ENCODE measurements at places on chromosomes 4 and X. TPM values are rescaled to one million over a fixed set of nuclear protein-coding genes. Genes with fewer than 3 reads are reported as not detected.
A peak's percentile ranks its signal among the peaks of the same experiment; 100 is the strongest.

VCX3B gene
- not detected for total RNA-seq

DNA sequence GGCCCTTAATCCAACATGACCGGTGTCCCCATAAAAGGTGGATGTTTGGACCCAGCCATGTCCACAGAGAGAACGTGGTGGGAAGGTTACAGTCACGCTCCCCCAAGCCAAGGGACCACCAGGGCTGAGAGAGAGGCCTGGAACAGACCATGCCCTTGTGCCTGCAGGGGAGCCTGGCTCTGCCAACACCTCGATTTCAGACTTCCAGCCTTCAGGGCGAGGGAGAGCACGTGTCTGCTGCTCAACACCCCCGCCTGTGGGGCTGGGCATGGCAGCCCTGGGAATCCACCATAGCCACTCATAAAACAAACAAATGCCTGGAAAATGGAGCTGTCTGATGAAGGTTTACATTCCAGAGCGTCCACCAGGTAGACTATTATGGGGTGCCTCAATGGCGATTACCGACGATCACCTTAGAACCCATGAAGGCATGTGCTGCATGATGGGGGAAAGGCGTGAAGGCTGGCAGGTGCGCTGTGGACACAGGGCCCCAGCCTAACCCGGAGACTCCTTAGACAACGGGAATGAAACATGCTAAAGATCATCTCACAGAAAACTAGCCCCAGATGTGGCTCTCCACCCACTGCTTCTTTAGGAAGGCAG, 42.3 kb upstream of the HMX1 start:
- DNase-seq = no peak

DNA sequence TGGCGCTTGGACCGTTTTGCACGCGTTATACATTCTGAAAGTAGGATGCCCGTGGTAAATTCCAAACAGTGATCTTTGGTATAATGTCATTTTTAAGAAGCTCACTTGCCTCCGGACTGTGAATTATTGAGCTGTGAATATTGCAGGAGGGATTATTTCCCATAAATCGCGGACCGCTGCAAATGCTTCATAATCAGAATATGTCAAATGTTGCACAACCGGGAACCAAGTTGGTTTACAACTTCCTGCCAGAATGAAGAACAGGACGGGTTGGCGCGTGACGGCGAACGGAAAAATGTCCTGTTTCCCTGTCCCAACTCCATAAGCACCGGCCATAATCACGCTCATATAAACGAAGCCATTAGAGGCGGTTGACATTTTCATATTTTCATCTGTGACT, 67.6 kb downstream of the SHOX start:
- DNase-seq = no peak

GRCh38 chr4:52945326-52945898, 83.3 kb downstream of the RASL11B start:
- DNase-seq = no peak

DNA sequence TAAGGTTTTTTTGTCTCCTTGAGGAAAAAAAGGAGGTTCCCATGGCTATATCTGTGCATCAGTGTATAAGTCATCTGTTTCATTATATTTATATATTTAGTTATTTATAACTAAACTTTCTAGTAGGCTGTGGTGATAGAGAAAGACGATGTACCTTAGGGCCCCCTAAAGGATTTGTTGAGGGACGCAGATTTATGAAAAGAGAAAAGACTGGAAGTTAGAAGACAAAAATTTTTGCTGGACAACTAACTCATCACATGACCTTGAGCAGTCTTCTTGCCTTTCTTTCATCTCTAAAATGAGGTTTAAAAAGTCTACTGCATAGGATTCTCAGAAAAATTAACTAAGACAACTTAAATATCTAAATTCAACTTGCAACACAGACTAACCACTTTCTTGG, 6.1 kb downstream of the GASK1B start:
- DNase-seq = no peak

GRCh38 chr4:98612318-98613250, 45.8 kb downstream of the TSPAN5 start:
- DNase-seq = no peak

PITX2 gene
- total RNA-seq = 1.0 TPM

- no peak for DNase-seq
These were observed 1.5 kb downstream of the MGARP start for GRCh38 chr4:139278485-139278884.

DNA sequence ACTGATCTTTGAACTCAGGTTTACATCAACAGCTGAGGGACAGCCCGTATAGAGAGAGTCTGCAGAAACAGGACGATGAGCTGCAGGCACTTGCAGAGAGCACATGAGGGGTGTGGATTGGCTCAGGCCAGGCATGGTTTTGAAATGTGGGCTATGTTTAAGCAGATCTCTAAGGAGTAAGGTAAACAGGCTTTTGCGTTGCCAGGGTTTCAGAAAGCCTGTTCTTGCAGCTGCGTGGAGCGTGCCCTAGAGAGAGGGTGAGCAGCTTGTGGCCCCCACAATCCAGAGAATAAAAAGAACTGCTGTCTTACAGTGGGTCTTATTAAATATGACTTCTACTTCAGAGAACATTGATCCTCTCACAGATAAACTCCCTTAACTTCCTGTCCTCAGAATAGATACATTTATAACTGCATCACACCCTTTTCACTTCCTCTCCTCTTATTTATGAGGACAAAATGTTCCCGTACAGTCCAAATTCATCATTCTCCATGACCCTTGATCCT, 64.1 kb downstream of the TMA16 start:
- DNase-seq = no peak

GRCh38 chr4:82469791-82470345, 39.5 kb downstream of the ENOPH1 start:
- DNase-seq = peak; percentile 39

UGT2A1 gene
- total RNA-seq = not detected

- no peak for DNase-seq
These were observed 41.4 kb downstream of the HAND2 start for GRCh38 chr4:173488656-173489055.

GRCh38 chr4:156898373-156899117, 73.1 kb downstream of the PDGFC start:
- DNase-seq = no peak

DNA sequence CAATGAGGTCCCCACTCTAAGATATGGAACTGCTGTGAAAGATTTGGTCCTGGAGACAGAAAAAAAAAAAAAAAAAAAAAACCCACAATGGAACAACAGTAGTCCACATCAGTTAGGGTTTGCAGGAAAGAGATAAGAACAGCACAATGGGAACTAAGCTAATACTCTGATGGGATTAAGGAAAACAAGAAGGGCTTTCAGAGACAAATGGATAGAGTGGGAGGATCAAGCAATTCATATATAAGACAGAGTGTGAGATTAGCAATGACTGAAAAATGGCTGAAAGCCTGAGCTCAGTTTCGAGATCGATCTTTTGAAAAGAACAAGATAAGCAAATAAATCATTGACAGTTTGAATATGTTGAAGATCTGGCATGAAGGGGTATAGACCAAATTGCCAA, 188.4 kb upstream of the TRPC5 start:
- DNase-seq = no peak

DNA sequence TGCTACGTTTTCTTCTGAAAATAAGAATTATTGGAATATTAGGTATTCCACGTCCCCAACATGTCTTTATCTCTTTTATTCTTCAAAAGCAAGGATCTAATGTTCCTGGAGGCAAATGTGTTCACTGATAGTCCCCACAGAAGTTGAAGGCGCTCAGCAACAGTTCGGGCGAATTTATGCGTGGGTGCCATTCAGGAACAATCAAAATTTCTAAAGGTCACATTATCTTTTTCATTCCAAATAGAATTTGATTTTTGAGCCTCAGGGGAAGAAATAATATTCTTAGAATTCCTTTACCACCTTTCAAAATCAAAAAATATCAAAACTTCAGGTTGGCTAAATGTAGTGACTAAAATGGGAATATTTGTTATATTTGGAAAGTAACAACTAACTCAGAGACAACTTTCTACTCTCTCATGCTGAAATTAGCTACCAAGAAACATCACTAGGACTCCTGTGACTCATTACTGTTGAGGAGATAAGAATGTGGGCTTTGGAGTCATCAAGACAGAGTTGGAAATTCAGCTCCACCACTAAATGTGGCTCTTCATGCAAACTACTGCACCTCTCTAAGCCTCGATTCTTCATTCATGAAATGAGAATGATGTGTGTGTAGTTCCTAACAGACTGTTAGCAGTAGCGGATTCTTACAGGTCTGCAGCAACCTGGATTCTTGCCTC, 72.3 kb upstream of the KIT start:
- no peak for DNase-seq

GPR34 gene
- not detected for total RNA-seq

DNA sequence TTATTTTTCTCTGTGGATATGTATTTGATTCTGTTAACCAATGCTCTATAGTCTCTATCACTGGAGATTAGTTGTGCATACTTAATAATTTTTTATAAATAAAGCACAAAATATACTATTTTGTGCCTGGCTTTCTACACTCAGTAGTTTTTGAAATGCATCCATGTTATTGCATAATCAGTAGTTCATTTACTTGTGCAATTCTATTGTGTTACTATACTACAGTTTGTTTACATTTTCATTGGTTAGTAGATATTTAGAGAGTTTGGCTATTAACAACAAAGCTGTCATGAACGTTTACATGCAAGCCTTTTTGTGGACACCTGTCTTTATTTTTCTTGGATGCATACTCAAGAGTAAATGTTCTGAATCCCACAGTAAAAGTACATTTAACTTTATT, 265.0 kb upstream of the FAT4 start:
- no peak for DNase-seq

DNA sequence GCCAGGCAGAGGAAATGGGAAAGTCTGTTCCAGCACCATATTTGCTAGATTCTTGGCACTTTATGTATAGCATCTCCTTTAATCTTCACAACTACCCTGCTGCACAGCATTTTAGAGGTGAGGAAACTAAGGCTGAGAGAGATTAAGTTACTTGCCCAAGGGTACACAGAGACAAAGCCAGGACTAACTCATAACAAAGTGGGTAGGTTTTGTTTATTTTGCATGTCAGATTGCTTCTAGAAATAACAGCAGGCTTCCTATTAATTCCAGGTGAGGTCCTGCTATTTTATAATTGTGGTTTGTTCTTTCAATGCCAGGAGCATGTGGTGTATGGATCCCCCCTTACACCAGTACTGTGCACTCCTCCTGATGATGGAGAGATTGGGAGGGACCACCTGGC, 15.0 kb downstream of the TCEANC start:
- no peak for DNase-seq

DNA sequence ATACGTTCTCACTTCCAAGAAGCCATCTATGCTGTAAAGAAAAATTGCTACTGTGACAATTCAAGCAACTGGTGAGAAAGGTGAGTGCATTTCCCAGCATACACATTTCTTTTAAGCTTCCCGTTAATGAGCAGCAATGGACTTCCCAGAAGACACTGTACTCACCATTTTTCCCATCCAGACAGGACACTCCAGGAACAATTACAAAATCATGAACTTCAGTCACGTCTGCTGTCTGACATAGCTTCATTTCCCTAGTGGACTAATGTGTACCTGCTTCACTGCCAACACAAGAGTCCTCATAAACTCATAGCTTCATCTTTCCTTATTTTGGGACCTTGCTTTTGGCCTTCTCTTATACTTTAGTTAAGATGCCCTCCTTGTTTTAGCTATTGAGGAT, 156.9 kb downstream of the ENOX2 start:
- DNase-seq = no peak

- no peak for DNase-seq
These were observed 586.7 kb downstream of the GBA3 start for GRCh38 chr4:23279377-23279986.

GRCh38 chr4:27049239-27049829, 188.7 kb downstream of the STIM2 start:
- DNase-seq = no peak

GPC3 gene
- 3.3 TPM for total RNA-seq

DNA sequence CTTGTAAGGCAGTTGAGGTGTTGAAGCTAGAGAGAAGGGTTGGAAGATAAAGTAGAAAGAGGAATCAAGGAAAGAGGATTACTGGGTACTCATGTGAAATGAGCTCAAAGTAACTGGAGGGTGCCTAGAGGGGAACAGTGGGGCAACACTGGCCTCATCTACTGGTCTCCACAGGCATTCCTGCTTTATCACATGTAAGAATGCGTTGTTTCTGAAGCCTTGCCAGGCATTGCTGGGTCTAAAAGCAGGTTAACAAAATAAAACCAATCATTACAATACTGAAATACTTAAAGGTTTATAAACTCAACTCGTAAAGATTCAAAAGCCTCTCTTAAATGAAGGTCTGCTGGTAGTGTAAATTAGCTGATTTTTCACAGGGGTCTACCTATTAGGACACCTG, 96.0 kb downstream of the FANCB start:
- DNase-seq = no peak

DNA sequence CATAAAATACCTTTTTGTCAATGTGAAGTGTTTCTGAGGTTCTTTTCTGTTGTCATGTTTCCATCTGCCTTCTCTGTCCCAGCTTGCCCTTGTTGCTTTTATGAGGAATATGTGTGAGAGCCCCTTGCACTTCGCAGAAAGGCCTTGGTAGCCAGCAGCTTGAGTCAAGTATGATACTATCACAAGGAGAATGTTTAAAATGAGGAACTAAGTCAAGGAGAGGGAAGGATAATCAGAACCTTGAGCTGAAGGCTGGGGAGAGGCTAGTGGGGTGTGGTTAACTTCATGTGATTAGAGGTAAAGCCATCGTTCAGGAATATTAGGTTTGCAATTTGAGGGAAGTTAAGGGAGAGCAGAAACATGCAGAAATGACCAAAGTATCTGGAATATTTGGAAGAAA, 12.7 kb downstream of the PGK1 start:
- DNase-seq = no peak

GYG2 gene
- 0.75 TPM for total RNA-seq

DNA sequence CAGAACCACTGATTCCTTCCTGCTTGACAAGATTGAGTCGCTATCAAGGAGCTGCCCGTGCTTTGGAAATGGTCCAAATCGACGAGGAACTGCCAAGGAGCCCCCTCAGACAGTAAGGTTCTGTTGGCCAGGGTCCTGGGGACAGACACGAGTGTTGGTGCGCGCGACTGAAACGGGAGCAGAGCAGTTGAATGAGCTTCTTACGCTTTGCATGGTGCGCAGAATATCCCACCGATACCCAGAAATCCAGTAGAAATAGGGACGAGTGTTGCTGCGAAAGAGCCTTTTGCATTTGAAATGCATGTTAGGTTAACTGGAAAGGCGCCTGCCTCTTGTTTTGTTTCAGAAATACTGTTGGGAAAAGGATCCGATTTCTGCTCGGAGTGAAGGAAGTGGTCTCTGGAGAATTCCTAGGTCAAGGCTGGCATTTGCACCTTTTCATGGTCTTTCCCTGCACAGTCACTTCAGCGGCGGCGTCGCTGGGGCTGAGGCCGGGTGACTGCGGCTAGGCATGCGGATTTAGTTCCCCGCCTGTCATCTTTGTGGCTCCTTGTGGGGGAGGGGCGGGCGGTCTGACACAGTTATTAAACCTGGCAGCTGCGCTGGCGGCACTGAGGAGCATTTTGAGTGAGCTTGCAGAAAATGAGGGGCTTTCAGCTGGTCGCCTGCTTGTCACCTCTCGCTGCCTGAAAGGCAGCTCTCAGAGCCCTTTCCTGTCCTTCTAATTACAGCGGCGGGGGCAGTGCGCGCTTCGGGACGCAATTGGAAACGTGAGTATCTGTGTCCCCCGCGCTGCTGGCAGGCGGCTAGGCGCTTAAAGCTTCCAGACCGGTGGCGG, 51.5 kb upstream of the TRIM2 start:
- DNase-seq = no peak

FAM47A gene
- total RNA-seq = not detected
